Prostate gland (tissue), 2 donors: ENCODE measurements at places on chromosomes 6 and 20. TPM values are rescaled to one million over a fixed set of nuclear protein-coding genes. Genes with fewer than 3 reads are reported as not detected.

- no peak for DNase-seq
Observed at GRCh38 chr6:43142101-43142500, 29.0 kb upstream of the SRF start.

Gene GRIK2
- 15.7 TPM for total RNA-seq

DNA sequence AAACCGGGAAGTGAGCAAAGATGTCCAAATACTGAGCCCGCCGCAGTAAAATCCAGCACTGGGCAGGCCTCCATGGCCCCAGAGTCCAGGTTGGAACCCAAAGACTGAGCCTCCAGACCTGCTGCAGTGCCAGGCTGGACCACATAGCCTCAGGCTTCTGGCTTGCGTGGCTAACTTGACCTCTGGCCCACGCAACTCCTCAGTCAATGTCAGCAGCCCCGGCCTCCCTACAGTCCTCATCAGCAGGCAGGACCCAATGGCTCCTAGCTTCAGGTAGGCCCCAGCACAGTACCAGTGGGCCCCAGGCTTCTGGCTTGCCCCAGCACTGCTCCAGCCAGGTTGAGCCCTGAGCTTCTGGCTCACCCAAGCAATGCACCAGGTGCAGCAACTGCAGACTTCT lies 245.1 kb upstream of the AFDN start:
- no peak for DNase-seq

Gene BPIFB1
- 2.1 TPM for total RNA-seq

GRCh38 chr6:167936051-167936450 lies 61.4 kb upstream of the KIF25 start:
- DNase-seq: no peak

Gene GGTLC1
- total RNA-seq: not detected

Gene ACSS1
- 111 TPM for total RNA-seq

DNA sequence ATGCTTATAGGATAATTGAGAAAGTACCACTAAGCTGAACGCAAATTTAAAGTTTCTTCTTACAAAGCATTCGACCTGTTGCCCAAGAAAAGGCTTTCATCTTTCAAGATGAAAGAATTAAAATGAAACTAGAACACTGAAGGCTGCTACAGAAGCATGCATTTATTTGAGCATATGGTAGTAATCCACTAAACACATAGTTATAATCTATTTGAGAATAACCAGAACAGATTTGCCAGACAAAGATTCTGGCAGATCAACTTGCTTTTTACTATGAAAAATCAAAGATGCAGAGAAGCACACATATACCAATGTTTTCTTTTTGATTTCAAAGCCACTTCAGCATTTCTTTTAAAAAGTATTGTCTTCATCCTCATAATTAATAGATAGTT lies 412.2 kb downstream of the UTRN start:
- DNase-seq: no peak

DNA sequence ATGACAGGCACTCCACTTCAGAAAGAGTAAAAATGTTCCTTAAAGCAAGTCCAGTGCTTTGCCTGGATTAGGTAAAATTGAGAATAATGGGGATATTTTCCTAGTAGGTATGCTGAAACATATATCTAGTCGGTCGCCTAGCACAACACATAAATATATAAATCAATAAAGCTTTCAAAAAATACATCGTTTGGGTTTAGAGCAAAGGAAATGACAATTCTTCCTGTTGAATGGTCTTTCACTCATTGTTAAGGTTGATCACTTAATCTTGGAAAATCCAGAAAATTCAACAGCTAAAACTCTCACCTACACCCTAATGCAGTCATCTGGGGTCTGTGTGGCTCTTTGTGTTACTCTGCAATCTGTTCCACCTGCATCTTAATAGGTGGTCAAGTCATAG lies 13.9 kb downstream of the HAO1 start:
- no peak for DNase-seq

Gene CCHCR1
- total RNA-seq: 37.4 TPM

GRCh38 chr20:11032611-11033010 lies 358.8 kb upstream of the JAG1 start:
- no peak for DNase-seq

DNA sequence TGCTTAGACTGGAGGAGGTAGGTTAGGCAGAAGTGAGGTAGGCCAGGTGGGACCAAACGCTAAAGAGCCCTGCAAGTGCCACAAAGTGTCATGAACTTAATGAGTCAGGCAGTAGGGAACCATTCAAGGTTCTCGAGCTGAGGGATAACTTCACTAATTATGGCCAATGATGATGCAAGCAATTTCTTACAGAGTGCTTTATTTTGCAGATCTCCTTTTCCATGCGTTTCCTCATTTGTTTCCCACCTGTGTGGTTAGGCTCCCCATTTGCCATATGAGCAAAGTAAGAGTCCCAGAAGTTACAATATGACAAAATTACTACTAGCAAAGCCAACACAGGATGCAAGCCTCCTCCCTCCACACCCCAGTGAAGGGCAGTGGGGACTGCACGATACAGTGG lies 36.5 kb upstream of the PSMF1 start:
- no peak for DNase-seq

DNA sequence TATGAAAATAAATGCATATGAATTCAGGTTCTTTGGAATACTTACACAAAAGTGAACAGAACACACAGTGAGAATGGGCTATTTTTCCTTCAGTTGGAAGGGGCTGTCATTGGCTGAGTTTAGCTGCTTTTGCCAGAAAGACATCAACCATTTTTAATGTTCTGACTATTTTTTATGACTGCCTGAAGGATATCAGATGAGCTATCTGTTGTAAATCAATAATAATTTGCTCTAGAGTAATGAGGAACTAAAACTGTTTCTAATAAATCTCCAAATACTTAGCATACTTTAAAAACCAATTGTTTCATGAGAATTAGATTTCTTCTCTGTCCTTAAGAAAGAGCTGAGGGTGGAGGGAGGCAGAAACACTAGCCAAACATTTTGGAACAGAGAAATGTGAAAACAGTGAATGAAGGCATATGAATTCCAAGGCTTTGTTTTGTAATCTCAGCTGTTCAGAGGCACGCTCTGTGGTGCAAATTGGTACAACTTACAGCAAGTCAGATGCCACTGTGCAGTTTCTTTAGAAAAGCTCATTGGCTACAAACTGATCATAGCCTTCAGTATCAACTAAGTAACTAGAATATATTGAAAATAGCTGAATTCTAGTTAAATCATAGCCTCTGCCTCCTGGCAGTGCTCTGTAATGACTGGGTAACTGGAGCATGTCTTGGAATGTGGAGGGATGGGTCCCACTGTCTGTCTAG lies 228.9 kb upstream of the JAG1 start:
- no peak for DNase-seq

Gene OPRM1
- total RNA-seq: not detected

- DNase-seq: peak; percentile 71
Observed at GRCh38 chr6:111982681-111983080, 71.2 kb upstream of the CCN6 start.

GRCh38 chr6:18656506-18656905 lies 269.4 kb downstream of the RNF144B start:
- no peak for DNase-seq

DNA sequence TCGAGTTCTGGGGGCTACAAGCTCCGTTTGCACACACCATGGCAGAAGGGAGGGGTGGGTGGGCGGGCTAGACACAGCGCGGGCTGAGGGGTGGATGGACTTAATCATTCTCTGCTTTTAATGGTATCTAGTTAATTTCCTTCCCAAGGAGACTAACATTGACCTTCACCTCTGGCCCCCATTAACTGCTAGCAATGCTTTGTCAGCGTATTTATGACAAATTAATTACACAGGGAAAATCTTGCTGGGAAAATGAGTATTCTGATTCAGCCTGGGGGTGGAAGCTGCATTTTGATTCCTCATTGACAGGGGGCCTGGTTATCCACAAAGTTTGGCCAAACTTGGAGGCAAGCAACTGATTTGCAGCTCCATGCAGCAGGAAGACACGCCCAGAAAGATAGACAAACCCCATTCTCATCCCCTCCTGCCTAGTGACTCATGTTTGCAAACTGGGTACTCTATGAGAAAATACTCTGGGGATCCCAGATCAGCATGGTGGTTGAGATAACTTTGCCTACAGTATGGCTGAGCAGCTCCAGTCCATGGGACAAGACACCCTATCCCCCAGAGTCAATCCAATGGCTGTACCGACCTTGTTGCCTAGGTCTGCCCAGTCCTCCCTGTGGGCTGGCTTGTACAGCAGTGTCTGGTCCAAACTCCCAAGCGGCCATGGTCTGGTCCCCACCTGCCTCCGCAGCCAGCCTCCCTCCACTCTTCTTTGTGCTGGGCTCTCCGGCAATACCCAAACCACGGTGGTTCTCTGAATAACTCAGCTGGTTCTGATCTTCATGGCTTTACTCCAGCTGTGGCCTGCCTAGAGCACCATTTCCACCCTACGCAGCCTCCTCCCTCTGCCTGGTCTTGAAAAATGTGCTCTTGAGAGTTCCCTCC lies 19.7 kb downstream of the ZBP1 start:
- no peak for DNase-seq

DNA sequence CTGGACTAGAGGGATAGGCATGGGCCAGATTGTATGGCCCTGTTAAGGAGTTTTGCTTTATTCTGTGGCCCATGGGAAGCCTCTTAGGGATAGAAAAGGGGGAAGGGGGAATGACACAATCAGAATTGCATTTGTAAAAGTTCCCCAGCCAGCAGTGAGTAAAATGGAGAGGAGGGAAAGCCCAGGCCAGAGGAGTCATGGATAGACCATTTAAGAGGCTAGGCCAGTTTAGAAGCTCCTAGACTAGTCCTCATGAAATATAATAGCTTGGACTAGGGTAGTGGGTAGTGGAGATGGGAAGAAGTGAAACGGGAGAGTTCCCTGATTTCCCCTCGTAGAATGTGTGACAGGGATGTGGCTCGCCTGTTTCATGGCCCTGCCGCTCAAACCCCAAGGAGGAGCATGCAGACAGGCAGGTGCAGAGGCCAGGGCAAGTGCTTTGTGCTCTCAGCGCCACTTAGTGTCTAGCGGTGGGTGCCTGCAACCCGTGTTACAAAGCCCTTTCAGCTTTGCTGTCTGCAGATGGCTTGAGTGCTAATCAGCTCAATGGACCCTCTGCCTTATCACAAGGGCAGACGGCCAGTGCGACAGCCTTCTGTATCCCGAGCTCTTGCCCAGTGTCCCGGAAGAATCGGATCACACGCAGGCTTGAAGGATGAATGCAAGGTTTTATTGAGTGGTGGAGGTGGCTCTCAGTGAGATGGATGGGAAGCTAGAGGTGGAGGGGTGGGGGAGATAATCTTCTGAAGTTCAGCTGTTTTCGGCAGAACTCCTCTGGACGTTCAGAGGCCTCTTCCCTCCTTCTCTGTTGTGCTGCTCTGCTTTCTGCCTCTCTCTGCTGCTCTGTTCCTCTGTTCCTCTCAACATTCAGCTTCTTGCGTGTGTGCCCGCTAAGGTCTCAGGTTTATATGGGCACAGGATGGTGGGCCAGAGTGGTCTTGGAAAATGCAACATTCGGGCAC lies 141.1 kb downstream of the CEP57L1 start:
- no peak for DNase-seq

Gene CAP2
- 10.0 TPM for total RNA-seq

- no peak for DNase-seq
Observed at GRCh38 chr6:111114087-111114443, 26.8 kb downstream of the SLC16A10 start.

DNA sequence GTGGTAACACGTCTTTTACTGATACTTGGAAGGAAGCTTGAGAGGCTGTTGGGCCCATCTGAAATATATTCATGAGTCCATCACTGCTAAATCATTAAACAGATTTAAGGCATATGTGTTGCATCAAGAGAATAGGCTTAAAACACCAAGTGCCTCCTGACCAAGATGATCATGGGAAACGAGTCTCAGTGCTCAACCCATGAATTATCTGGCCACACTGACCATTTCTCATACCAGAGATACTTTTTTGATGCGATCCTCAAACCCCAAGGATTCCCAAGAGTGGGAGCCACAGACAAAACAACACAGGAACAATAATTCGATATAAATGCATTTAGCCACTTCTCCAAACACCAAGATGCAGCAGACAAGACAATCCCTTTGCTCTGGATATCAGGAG lies 17.2 kb downstream of the HEY2 start:
- DNase-seq: no peak

Gene TEAD3
- 41.1 TPM for total RNA-seq

DNA sequence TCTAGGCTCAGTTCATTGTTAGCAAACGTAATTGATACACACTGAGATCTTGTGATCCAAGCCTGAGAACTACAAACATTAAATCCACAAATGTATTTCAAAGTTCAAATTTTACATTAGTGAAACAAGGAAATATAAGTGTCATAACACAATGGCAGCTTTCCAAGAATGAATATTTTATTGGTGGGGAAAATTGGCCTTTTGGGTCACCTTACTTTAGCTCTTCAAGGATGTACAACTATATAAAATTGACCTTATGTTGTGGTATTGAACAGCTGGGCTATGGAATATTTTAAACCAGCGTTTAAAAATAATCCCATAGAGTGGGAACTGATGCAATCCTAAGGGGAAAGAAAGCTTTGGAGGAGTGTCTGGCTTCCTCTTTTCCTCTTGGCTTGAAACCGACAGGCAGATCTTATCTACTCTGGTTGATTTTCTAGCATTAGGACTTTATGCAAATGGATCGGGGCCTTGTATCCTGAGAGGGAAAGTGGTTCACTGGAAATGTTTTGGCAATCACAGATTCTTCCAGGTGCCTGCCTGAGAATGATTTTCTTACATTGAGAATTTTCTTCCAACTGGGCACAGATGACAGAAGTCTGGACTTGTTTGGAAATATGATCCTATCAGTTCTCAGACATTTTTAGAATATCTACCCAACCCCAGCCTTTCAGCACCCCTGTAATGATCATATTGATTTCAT lies 184.8 kb upstream of the ECI2 start:
- no peak for DNase-seq

GRCh38 chr6:303263-303662 lies 11.0 kb downstream of the DUSP22 start:
- DNase-seq: no peak

DNA sequence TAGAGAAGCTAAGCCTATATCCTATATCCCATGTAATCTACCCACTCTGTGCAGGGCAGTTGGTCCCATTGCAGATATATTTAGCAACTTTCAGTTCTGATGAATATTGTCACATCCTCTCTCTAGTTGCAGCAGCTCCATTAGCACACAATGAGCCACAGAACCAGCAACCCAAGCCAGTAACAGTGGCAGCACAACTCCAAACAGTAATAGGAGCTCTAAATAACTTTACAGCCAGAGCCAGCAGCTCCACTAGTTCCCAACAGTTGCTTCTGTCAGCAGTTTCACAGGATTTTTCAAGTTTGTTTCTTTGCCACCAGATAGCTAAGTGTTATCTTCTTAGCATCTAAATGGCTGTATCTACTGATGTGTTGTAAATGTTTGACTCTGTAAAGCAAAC lies 490.8 kb downstream of the HTR1B start:
- DNase-seq: no peak

Gene PGM3
- total RNA-seq: 31.6 TPM

Gene CD93
- 13.9 TPM for total RNA-seq

Gene SEMG1
- 250 TPM for total RNA-seq

GRCh38 chr6:34508425-34508824 lies 42.5 kb downstream of the PACSIN1 start:
- no peak for DNase-seq

Gene LAMA5
- 170 TPM for total RNA-seq
